ENCODE measurements at places on chromosomes 2 and 18. TPM values are rescaled to one million over a fixed set of nuclear protein-coding genes. Genes with fewer than 3 reads are reported as not detected.

Gene ACAA2
- total RNA-seq: 66.4 TPM

Gene UGT1A9
- total RNA-seq: not detected

Gene GCG
- not detected for total RNA-seq

Gene DSC2
- total RNA-seq: 39.4 TPM

Gene FAM228B
- total RNA-seq: 9.7 TPM

Gene ZNF516
- 59.8 TPM for total RNA-seq

Gene STARD7
- 103 TPM for total RNA-seq

Measured in astrocyte (in vitro differentiated cells and primary cell).